ENCODE measurements at places on chromosomes 5 and 9. TPM values are rescaled to one million over a fixed set of nuclear protein-coding genes. Genes with fewer than 3 reads are reported as not detected.

DNA sequence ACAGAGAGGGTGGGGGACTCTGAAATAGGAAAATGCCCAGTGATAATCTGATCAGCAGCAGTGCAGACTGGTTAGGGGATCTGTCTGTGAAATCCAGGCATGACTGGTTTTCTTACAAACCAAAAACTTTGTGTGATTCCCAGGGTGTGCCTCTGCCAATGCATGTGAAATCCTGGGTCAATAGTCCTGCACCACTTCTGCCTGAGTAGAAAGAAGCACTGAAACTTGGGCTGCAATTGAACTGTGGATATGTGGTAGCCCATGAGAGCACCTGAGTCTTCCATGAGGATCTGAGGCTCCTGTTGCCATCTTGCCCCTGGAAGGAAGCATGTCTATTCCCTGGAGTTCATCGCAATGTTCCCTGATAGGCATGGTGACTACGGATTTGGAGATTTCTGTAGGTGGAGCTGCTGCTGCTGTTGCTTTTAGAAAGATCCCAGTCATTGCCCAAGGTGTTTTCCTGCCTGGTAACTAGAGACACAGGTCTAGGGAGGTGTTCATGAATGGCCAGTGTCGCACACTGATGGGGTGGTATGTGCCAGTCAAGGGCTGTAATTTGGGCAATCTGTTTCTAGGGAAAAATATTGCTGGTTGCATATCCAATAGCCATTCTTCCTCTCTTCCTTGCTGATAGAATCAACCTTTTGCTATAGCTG, 146.7 kb downstream of the CARTPT start:
- DNase-seq: no peak

DNA sequence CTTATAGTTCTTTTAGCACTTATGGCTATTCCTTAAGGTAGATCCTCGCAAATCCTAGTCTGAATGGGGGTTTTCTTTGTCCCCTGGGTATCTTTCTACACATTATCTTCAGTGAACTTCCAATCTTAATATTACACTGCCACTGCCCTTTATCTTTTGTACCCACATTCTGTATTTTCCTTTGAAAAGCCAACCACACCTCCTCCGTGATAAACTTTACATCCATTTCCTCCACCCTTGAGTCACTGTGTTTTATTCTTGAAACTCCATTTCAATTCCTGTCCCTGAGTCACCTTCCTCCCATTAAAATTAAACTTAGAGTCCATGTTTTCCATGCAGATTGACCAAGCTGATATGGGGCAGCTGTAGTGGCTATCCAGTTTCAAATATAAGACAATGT, 43.2 kb upstream of the RICTOR start:
- no peak for DNase-seq

Gene ENHO
- 2.3 TPM for total RNA-seq

Gene ROPN1L
- total RNA-seq: not detected

Gene RNF14
- total RNA-seq: 72.0 TPM
